ENCODE measurements at places on chromosomes 12 and 14.

DNA sequence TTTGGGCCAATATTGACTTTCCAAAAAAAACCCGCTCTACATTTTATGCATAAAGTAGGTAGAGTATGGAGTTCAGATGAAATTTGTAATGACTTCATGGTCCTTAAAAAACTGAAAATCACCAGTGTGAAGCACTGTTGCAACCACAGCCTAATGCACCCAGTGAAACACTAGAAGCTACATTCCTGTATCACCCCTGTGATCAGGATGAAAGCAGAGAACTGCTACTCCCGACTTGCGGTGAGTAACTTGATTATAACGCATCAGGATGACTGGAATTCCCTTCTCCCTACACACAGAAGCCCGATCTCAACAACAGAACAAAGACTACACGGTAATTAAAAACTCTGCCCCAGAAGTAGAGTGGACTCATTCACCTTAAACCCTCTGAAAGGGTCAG lies 33.8 kb downstream of the SPTB start:
- no peak for DNase-seq

GRCh38 chr12:47821346-47821706 lies 1.6 kb upstream of the HDAC7 start:
- DNase-seq: no peak

DNA sequence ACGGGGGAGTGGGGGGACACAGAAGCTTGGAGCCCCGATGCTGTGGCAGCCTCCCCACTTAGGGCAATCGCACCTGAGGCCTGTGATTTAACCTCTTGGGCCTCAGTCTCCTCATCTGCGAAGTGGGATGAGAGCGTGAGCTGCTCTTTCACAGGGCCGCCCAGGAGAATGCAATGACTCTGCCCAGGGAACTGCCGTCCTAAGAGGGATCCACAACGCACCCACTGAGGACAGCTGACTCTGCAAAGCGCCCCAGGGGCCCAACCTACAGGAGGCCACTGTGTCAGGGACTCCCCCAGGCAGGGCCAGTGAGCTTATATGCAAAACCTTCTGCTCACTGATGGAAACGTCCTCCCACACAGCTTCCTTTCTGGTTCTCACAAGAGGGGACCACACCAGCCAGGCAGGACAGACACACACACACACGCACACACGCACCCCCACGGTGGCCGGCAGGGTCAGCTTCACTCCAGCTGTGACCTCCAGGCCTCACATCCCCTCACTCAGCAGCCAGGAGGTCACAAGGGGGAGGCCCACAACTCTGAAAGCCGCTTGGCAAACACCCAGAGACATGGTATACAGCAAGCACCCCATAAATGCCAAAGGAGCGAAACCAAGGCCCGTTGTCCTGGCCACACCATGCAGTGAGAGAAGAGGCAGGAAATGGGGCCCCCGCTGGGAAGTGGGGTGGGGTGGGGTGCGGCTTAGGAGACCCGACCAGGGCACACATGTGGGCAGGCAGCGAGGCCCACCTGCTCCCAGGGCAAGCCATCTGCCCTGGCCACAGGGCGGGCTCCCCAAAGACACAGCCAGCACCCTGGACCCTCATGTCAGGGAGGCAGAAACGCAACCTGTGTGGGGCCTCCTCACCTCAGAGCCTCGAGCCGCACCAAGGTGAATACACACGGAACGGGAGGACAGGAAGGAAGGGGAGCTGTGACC lies 73.3 kb downstream of the NCOR2 start:
- no peak for DNase-seq

DNA sequence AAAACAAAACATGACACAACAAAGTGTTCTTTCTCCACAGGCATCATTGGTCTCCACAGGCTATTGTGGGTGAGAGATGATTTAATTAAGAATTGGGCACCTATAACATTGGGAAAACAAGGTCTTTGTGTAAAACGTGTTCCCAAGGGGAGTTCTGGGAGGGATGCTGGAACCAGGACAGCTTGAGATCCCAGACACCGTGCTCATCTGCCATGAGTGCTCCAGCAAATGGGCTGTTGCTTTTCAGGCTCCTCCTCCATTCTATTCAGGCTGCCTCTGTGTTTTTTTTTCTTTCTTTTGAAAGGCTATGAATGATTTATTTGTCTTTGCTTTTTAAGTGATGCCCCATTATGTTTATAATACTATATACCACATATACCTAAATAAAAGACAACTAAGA lies 122.4 kb downstream of the DACT1 start:
- DNase-seq: no peak

GRCh38 chr12:91702843-91703425 lies 442.7 kb downstream of the BTG1 start:
- DNase-seq: no peak

GRCh38 chr12:11749943-11750690 lies 100.6 kb downstream of the ETV6 start:
- no peak for DNase-seq

DNA sequence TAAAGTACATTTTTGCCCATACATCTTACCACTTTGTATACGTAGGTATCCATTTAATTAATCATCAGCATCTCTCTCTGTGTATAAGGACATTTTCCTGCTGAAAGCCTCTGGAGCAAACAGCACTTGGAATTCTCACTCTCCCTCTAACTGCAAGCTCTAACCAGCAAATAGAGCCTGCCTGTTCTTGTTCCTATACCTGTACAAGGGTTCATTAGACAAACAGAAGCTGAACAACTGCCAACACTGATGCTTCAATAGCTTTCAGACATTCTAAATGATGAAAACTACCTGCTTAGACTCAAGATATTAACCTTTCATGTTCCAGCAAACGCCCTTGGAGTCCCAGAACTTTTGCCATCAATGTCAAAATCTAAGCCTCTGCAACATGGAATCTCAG lies 98.0 kb downstream of the KCNH5 start:
- no peak for DNase-seq

DNA sequence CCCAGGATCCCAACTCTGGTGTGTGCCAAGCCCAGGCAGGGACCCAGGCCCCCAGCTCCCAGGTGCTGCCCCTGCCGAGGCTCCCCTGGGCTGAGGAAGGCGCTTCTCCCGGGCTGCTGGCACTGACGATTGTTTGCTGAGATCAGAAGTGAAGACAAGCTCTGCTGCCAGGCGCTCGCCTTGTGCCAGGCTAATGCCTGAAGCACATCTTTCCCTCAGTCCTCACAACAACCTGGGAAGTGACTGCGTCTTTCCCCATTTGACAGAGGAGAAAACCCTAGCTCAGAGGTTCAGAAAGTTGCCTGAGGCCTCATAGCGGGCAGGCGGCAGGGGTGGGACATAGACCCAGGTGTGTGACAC lies 36.8 kb downstream of the ANKRD9 start:
- no peak for DNase-seq

DNA sequence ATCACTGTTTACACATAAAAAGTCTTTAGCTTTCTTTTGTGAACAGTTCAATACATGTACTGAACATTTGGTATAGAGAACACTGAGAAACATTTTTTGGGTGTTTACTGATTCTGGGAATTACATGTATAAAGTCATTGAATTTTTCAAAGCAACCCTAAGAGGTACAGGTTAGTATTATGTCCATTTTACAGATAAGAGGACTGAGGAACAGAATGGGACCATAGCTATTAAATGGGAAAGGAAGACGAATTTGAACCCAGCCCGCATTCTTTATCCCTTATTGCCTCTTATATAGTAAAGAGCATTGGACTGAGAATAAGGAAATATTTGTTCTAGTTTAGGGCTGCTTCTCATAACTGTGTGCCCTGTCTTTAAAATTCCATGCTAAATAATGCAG lies 889 bp upstream of the KANSL2 start:
- no peak for DNase-seq

GRCh38 chr12:124346425-124347168 lies 51.7 kb downstream of the RFLNA start:
- no peak for DNase-seq

DNA sequence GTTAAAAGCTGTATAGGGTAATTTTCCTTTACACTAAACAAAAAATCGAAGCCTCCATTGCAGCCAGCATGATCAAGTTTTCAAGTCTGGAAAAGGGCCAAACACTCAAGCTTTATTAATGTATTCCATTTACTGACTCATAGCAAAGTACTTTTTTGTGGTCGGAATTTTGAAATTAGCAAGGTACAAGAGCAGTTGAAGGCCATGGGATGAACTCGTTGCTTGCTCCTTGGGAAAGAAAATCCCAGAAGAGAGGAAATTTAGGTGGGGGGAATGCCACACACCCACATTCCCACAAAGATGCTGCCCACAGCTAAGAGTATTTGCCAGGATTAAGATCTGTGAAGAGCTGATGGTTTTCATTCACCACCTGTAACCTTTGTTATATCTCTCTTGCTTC lies 333.7 kb downstream of the EGLN3 start:
- DNase-seq: no peak

- no peak for DNase-seq
These were observed 182.7 kb upstream of the SFSWAP start for GRCh38 chr12:131528144-131528543.

DNA sequence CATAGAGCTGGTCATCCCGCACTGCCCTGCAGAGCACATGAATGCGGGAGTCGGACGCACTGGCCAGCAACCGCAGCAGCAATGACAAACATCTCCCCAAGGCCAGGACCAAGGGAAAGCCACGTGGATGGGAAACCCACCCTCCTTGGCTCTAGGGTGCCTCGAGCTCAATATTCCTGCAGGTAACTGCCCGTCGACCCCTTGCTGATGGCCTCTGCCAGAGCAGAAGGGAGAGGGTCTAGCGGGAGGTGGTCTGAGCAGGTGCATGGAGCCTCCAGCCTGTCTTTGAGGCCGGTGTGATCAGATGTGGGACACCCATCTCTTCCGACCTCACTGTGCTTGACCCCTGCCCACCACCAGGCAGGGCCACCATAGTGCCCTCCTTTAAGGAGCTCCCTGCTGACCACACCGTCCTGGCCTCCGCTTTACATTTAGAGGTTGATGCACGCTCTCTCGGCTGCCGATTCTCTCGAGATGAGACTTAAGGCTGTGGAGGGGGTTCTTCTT lies 89.7 kb downstream of the PIWIL1 start:
- DNase-seq: no peak

- DNase-seq: no peak
These were observed 27.6 kb downstream of the BICD1 start for GRCh38 chr12:32134101-32134888.

- DNase-seq: no peak
These were observed 399.2 kb downstream of the LRIG3 start for GRCh38 chr12:58521152-58521551.

- DNase-seq: no peak
These were observed 2.8 kb upstream of the TMEM229B start for GRCh38 chr14:67491285-67491684.

- no peak for DNase-seq
These were observed 45.8 kb downstream of the GNS start for GRCh38 chr12:64713376-64713775.
